NCI-H226 (cell line): ENCODE measurements at places on chromosomes 3 and 15.

- DNase-seq: peak; percentile 92
Measured at GRCh38 chr3:52237657-52238172, 1.2 kb downstream of the TWF2 start.

GRCh38 chr3:100149130-100149529 is 34.8 kb upstream of the FILIP1L start:
- DNase-seq: no peak

DNA sequence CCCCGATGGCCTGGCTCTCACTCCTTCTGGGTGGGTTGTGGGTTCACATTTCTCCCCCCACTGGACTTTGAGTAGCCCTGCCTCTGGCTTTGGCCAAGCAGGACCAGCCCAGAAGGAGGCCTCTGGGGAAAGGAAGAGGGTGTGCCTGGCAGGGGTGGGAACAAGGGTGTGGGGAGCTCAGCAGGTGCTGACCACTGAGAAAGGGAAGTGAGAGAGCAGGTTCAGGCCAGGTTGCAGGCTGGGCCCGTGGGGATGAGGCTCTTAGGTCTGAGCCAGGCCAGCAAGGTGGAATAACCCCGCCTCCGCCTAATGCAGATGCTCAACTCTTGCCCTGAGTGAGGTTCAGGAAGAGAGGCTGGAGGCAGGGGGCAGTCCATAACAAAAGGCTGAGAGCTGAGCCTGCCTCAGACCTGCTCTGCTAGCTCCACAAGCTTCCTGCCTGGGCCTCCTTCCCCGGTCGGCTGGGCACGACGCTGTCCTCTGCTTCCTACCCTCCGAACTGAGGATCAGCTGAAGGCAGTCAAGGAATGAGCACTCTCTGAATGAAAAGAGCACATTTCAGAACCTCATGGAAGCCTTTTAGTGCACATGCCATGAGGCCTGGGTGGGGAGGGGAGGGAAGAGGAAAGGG is 82.7 kb downstream of the TLE3 start:
- no peak for DNase-seq

- no peak for DNase-seq
Measured at GRCh38 chr15:50945725-50946124, 37.2 kb downstream of the AP4E1 start.

DNA sequence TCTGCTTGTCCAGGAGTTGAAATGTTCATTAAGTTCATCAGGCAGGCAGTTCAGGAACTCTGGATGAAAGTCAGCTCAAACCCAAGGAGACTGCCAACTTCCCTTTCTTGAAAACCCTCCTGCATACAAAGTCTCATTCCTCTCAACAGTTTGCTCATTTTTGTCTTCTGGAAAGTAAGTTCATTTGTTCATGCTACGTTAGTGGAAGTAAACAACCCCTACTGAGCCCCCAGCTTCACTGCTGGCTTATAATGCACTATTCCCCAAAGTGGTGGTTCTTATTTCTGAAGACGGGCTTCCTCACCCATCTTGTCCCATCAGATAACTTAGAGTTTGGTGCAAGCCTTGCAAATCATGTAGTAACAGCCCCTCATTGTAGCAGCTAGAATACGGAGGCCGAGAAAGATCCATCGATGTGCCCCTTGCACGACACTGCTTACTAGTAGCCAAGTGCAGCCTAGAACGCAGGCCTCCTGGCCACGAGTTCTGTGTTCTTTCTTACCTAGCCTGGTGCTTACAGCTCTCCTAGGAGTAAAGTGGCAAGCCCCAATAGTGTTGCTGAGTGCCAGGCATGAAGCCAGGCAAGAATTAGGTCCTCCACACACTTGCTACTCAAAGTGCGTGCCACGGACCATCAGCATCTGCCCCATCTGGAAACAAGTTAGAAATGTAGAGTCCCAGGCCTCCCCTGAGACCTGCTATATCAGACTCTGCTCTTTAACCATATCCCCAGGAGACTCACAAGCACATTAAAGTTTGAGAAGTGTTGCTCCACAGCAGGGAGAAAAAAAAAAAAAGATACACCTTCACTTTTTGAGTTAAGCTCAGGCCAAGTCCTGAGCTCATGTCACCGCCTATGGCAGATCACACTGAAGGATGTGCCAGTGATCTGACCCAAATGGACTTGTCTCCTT is 82.5 kb downstream of the RFTN1 start:
- no peak for DNase-seq

GRCh38 chr3:43055393-43055792 is 50.5 kb downstream of the POMGNT2 start:
- DNase-seq: no peak

DNA sequence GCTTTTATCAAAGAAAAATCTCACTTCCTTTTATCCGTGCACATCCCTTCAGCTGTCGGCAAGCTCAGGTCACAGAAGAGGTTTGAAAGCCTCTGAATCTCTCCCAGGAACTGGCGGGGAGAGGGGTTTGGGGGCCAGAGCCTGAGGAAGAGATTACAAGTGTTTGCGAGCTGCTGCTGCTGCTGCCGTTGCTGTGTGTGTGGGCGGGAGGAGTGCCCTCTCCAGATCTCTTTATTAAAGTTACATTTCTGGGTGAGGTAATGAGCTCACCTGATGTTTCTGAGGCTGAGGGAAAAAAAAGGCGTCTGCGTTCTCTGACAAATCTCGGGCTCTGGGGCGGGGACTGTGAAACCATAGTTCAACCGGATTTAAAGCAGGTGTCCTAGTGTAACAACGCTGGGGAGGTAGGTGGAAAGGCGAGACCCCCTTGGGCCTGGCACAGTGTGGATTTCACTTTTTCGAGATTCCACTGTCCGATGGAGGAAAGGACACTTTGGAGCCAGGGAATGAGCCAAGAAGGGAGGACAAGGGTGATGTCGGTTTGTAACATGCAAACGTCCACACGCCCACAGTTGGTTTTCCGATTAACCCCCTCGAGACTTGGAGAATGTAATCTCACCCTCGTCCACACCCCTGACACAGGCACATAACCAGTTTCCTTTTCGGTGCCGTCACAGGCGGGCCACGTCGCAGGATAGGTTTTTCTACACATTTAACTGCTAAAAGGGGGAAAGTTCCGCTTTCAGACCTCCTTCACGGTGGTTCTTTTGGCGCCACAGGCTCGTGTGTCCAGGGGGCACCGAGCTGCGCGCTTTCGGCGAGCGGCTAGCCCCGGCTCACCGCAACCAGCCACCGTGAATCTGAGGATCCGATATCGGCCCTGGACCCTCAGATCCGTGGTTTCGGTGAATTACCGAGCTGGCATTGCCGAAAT is 2.1 kb downstream of the ALCAM start:
- peak; percentile 81 for DNase-seq

DNA sequence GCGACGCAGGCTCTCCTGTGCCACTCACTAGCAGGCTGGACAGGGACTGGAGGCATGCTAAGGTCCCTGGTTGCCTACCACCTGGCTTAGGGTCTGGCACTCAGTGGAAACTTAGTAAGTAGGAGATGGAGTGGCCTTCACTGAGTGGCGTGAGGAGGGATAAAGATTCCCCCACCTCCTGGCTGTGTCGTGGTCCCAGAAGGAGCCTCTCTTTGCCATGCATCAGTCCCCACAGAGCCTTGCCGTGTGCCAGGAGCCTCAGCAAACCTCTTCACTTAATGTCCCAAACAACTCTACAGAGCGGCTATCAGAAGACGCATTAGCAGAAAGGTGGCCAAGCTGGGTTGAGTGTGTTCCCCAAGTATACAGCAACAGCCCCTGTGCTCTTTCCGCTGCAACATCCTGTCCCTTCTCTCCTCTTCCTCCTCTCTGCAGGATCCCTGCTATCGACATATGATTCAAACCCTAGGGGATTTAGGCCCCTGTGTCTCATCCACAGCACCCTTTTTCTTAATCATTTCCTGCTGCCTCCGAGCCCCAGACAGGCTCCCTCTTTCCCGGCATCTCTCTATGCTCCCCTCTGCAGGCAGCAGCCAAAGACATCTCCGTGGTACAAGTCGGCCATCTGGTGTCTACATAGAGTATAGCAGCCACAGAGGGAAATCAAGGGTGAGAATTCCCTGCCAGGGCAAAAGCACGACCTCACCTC is 66.7 kb downstream of the SLC6A1 start:
- peak; percentile 63 for DNase-seq
